ENCODE measurements at places on chromosomes 3 and 15. TPM values are rescaled to one million over a fixed set of nuclear protein-coding genes. Genes with fewer than 3 reads are reported as not detected.

DNA sequence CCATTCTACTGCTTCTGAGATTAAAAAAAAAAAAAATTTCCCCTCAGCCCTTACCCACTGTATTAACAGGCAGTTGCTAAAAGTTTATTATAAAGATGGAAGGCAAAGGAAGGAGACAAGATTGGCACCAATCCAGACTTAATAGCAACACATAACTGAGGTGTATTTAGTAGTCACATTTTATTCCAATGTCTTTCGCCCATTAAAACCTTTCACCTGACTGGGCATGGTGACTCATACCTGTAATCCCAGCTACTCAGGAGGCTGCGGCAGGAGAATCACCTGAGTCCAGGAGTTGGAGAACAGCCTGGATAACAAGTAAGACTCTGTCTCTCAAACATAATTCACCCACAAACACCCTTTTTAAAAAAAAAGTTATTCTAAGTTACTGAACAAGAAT is 4.4 kb downstream of the ACAP2 start:
- H3K27ac ChIP-seq = no peak overlapping the region
- H3K4me1 ChIP-seq = peaks cover under 1% of the 10 kb centered on the region
- H3K27me3 ChIP-seq = no peaks in the 10 kb centered on the region
- H3K36me3 ChIP-seq = no peaks in the 10 kb centered on the region
- H3K4me3 ChIP-seq = no peak overlapping the region
- no peak for DNase-seq

- H3K27me3 ChIP-seq = no peaks in the 10 kb centered on the region
- DNase-seq = no peak
- H3K27ac ChIP-seq = no peak overlapping the region
- H3K4me3 ChIP-seq = no peak overlapping the region
- no peaks in the 10 kb centered on the region for H3K36me3 ChIP-seq
Observed at GRCh38 chr3:150905746-150906145, 507 bp upstream of the MINDY4B start.

Gene PCLAF
- 74.5 TPM for total RNA-seq

Gene ZBTB47
- total RNA-seq = 4.2 TPM

DNA sequence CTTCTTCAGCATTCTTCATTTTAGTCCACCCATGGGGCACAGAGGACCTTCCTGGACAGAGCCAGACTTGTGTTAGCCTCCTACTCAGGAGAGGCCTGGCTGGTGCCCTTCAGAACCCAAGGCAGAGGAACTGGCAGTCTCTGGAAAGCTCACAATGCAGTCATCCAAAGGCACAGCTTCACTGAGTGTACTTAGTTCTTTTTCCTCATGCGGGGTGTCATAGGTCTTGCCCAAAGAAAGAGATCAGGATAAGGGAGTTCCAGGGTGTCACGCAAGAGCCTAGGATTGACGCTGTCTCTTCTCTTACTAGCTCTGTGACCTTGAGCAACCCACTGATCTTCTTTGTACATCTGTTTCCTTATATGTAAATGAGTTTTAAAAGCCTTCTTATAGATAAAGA is 58.7 kb downstream of the CD200 start:
- peaks cover 4% of the 10 kb centered on the region for H3K4me1 ChIP-seq
- H3K4me3 ChIP-seq = no peak overlapping the region
- H3K27me3 ChIP-seq = no peaks in the 10 kb centered on the region
- H3K27ac ChIP-seq = peak overlapping the region; percentile 75
- peaks cover 12% of the 10 kb centered on the region for H3K36me3 ChIP-seq
- DNase-seq = no peak

GRCh38 chr3:14633417-14633816 is 18.1 kb upstream of the CCDC174 start:
- H3K27ac ChIP-seq = no peak overlapping the region
- no peaks in the 10 kb centered on the region for H3K36me3 ChIP-seq
- H3K4me1 ChIP-seq = no peaks in the 10 kb centered on the region
- no peaks in the 10 kb centered on the region for H3K27me3 ChIP-seq
- DNase-seq = no peak

Gene XPC
- total RNA-seq = 30.3 TPM

Gene OR5H6
- total RNA-seq = not detected

GRCh38 chr3:105835606-105836005 is 33.2 kb downstream of the CBLB start:
- H3K4me3 ChIP-seq = no peak overlapping the region
- DNase-seq = no peak
- H3K4me1 ChIP-seq = no peaks in the 10 kb centered on the region
- no peaks in the 10 kb centered on the region for H3K27me3 ChIP-seq
- H3K27ac ChIP-seq = no peak overlapping the region
- H3K36me3 ChIP-seq = no peaks in the 10 kb centered on the region

DNA sequence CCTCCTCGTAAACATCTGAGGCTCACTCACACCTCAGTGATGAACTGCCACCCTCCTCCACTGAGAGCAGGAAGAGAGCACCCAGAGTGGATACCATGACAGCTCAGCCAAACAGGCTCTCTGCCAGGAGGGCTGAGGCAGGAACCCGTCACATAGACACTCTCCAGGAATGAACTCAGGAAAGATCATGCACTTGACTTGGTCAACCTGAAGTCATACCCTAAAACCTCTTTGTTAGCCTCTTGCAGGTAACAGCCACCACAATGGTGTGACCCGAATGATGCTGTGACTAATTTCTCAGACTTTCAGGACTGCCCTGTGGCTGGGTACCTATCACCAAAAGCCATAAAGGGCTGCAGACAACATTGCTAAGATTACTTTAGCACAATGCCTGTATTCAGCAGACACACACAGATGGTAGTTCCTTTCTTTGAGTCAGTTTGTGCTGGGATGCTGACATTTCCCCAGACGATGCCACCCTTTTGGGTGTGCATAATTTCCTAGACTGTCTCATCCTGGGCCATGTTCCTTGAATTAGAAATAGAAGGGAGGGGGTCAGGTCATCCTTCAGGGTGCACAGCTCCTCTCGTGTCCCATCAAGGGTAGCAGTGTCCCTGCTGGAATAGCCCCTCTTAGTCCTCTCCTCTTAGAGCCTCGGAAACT is 30.3 kb downstream of the CX3CR1 start:
- no peaks in the 10 kb centered on the region for H3K27me3 ChIP-seq
- no peaks in the 10 kb centered on the region for H3K36me3 ChIP-seq
- no peaks in the 10 kb centered on the region for H3K4me1 ChIP-seq
- no peak overlapping the region for H3K27ac ChIP-seq

DNA sequence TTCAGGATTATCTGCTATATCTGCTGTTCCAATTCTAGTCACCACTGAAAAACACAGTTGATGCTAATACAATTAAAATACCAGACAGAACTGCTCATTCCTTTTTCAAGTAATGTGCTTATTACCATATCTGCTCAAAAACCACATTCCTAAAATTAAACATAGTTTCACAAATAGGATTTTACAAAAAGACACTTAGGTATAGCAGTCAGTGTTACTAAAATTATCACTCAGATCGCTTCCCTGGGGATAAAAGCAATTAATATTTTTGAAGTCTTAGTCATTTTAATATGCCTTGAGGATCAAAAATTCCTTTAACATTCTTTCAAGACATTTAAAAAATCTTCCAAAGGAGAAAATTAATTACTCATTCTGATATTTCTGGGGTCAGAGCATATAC is 71.5 kb downstream of the RAD18 start:
- no peaks in the 10 kb centered on the region for H3K4me1 ChIP-seq
- H3K27ac ChIP-seq = no peak overlapping the region
- H3K4me3 ChIP-seq = no peak overlapping the region

DNA sequence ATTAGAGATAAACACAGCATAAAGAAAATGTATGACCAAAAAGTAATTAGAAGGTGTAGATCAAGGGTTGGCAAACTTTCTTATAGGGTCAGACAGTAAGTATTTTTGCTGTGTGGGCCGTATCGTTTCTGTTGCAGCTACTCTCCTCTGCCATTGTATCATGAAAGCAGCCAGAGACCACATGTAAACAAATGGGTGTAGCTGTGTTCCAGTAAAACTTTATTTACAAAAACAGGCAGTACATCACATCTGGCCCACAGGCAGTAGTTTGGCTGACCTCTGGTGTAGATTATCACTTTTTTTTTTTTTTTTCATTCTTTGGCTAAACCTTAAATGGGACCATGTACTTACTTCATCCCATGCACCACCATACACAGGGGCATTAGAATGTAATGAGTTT is 190.8 kb downstream of the MBNL1 start:
- peaks cover 3% of the 10 kb centered on the region for H3K36me3 ChIP-seq
- no peaks in the 10 kb centered on the region for H3K4me1 ChIP-seq
- H3K4me3 ChIP-seq = no peak overlapping the region

DNA sequence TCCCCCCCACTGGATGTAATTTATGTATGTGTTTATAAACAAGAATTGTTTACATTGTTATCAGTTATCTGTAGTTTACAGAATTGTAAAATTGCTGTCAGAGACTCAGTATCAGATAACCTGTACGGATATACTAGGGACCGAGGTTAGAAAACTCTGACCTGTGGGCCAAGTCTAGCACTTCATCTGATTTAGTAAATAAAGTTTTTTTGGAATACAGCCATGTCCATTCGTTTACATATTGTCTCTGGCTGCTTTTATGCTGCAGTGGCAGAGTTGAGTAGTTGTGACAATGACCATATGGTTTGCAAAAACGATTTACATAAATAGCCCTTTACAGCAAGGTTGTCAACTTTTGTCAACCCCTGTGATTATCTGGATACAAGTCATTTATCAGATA is 52.6 kb downstream of the LRRC28 start:
- H3K36me3 ChIP-seq = no peaks in the 10 kb centered on the region
- DNase-seq = no peak
- H3K4me3 ChIP-seq = no peak overlapping the region
- no peaks in the 10 kb centered on the region for H3K27me3 ChIP-seq

DNA sequence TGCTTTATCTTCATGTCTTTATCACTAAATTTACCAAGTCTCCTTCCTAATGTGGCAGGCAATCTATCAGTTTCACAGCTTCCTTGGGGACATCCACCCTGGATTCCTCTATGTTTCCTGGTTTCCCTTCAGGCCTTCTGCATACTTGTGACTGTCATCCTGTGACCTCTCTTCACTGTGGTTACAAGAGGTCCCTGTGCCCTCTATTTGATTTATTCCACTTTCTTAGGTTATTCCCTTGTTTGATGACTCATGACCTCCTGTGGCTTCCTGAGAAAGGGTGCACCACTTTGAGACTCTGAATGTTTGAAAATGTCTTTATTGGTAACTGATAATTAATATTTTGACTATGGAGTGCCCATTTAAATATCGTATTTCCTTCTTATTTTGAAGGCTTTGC is 60.5 kb upstream of the KY start:
- no peaks in the 10 kb centered on the region for H3K27me3 ChIP-seq
- H3K4me3 ChIP-seq = no peak overlapping the region
- no peaks in the 10 kb centered on the region for H3K4me1 ChIP-seq

- no peak for DNase-seq
- H3K27ac ChIP-seq = no peak overlapping the region
- H3K27me3 ChIP-seq = no peaks in the 10 kb centered on the region
- H3K4me1 ChIP-seq = no peaks in the 10 kb centered on the region
- no peaks in the 10 kb centered on the region for H3K36me3 ChIP-seq
Observed at GRCh38 chr15:35514759-35515158, 31.2 kb downstream of the DPH6 start.

DNA sequence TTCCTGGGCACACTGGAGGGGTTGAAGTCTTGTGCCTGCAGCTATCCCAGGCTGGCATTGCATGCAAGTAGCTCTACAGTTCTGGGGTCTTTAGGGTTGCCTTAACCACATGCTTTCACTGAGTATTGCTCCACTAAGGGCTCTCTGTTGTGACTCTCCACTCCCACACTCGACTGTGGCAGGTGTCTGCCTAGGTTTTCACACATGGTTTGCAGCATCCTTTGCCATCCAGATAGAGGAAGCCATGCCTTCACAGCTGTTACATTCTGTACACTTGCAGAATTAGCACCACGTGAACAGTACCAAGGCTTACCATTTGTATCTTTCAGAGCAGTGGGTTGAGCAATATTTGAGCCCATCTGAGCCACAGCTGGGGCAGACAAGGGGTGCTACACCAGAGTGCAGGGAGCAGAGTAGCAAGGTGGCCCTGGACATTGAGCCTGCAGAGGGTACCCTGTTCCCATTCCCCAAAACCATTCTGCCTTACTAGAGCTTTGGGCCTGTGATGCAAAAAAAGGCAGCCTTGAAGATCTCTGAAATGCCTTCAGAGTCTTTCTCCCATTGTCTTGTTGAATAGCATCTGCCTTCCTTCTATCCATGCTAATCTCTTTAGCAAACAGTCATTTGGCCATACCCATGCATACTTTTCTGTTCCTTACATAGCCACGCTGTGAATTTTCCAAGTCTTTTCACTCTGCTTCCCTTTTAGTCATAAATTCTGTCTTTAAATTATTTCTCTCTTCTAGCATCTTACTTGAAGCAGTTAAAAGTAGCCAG is 95.2 kb upstream of the PLCL2 start:
- no peak overlapping the region for H3K4me3 ChIP-seq
- H3K4me1 ChIP-seq = peaks cover 22% of the 10 kb centered on the region
- peaks cover 3% of the 10 kb centered on the region for H3K36me3 ChIP-seq
- no peaks in the 10 kb centered on the region for H3K27me3 ChIP-seq
- DNase-seq = no peak

Gene ZNF106
- 55.0 TPM for total RNA-seq

- no peak overlapping the region for H3K27ac ChIP-seq
- H3K4me3 ChIP-seq = no peak overlapping the region
- no peaks in the 10 kb centered on the region for H3K4me1 ChIP-seq
- H3K27me3 ChIP-seq = no peaks in the 10 kb centered on the region
Observed at GRCh38 chr15:31932576-31932975, 97.7 kb upstream of the CHRNA7 start.

GRCh38 chr15:27133249-27133648 is 162.3 kb downstream of the GABRG3 start:
- DNase-seq = no peak
- no peaks in the 10 kb centered on the region for H3K27me3 ChIP-seq
- no peaks in the 10 kb centered on the region for H3K36me3 ChIP-seq
- no peak overlapping the region for H3K27ac ChIP-seq
- no peak overlapping the region for H3K4me3 ChIP-seq

Gene DNAH12
- not detected for total RNA-seq

DNA sequence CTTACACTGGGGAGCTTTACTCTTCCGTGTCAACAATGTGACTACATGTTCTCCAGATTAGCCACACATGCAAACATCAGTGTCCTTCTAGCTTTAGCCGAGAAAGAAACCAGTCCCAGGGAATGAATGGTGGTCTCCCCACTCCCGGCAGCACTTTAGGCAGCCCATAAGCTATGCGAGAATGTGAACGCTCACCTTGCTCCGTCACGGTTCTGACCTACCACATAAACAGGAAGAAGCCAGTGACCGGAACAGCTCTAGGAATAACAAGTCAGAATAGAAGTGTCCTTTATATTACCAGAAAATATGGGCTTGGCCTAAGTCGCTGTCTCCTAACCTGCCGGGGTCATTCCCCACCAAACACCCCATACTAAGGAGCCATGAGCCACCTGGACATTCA is 98.0 kb upstream of the ABHD17C start:
- no peaks in the 10 kb centered on the region for H3K4me1 ChIP-seq
- H3K27ac ChIP-seq = no peak overlapping the region
- H3K4me3 ChIP-seq = no peak overlapping the region

Gene SPTSSB
- 1.4 TPM for total RNA-seq

GRCh38 chr15:66389859-66390381 is 3.2 kb downstream of the MAP2K1 start:
- H3K4me1 ChIP-seq = no peaks in the 10 kb centered on the region
- no peak overlapping the region for H3K27ac ChIP-seq
- peaks cover 9% of the 10 kb centered on the region for H3K36me3 ChIP-seq
- DNase-seq = no peak
